ENCODE measurements at places on chromosomes 16 and 17.

DNA sequence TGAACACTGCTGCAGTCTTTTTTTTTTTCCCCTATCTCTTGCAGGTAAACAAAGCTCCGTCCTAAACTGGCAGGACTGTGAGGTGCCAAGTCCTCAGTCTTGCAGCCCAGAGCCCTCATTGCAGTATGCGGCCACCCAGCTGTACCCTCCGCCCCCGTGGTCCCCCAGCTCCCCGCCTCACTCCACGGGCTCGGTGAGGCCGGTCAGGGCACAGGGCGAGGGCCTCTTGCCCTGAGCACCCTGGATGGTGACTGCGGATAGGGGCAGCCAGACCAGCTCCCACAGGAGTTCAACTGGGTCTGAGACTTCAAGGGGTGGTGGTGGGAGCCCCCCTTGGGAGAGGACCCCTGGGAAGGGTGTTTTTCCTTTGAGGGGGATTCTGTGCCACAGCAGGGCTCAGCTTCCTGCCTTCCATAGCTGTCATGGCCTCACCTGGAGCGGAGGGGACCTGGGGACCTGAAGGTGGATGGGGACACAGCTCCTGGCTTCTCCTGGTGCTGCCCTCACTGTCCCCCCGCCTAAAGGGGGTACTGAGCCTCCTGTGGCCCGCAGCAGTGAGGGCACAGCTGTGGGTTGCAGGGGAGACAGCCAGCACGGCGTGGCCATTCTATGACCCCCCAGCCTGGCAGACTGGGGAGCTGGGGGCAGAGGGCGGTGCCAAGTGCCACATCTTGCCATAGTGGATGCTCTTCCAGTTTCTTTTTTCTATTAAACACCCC is 13.8 kb downstream of the IL34 start:
- DNase-seq, result no peak

- no peak for DNase-seq
These were observed 1.7 kb upstream of the SPEM2 start for GRCh38 chr17:7423679-7424078.

GRCh38 chr16:404971-405486 is 3.3 kb downstream of the DECR2 start:
- DNase-seq, result no peak

DNA sequence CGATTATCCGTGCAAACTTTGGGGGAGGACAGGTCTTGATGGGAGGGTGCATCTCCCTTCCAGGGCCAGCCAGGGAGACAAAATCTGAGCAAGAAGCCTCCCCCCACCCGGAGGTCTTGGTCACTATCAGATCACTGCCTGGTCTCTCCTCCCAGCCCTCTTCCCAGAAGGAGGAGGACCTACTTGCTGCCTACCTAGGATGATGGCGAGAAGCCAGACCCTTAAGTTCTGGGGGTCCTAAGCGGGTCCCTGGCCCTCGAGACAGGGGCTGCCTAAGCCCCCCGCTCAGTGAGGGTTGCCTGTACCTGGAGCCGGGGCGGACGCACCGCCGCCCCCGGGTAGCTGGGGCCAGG is 4.6 kb downstream of the TSPOAP1 start:
- DNase-seq, result no peak

DNA sequence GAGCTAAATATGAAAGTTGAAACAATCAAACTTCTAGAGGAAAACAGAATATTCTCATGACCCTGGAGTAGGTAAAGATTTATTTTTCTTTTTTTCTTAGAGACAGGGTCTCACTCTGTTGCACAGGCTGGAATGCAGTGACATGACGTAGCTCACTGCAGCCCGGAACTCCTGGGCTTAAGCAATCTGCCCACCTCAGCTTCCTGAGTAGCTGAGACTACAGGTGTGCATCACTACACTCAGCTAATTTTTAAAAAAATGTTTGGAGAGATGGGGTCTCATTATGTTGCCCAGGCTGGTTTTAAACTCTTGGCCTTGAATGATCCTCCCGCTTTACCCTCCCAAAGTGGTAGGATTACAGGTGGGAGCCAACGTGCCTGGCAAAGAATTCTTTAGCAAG is 15.5 kb downstream of the IKZF3 start:
- DNase-seq, result no peak

- no peak for DNase-seq
These were observed 147.6 kb upstream of the CES5A start for GRCh38 chr16:56022818-56023217.

- no peak for DNase-seq
These were observed 4.3 kb upstream of the TLCD2 start for GRCh38 chr17:1714427-1714979.

DNA sequence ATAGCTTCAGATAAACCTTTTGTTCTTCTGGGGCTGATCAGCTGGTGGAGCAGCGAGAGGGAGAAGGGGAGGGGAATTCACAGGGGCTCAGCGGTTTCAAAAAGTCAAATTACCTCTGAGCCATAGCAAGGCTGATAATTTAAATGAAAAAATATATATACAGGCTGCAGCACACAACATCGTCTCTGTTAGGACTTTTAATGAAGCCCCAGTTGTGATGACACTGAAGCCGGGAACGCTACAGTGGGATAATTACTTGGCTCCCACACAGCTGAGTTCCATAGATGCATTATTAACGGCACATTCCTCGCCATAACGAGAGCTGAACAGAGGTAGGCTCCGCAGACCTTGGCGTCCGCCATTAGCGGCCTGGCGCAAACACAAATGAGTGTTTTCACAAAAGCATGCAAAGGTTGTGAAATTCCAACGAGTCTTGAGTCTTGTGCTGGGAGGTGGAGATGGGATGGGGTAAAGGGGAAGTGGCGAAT is 216.0 kb downstream of the C16orf78 start:
- no peak for DNase-seq

DNA sequence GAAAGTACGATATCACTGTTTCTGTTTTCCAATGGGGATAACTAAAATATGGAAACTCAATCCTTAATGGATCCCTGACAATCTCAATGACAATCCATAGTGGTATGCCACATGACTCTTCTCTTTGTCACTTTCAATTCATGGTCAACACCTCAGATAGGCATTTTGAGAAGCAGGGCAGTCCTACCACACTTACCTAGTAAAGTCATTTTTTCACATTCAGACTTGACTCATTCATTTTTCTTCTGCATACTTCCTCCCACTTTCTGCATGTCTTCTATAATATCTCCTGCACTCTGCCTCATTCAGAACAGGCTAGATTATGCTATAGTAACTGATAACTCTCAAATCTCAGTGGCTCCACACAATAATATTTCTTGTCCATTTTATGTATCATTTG is 117.5 kb downstream of the FTO start:
- no peak for DNase-seq

GRCh38 chr17:49566668-49567071 is 9.0 kb upstream of the NXPH3 start:
- DNase-seq, result no peak

GRCh38 chr17:70144260-70144846 is 25.0 kb upstream of the KCNJ2 start:
- DNase-seq, result no peak

DNA sequence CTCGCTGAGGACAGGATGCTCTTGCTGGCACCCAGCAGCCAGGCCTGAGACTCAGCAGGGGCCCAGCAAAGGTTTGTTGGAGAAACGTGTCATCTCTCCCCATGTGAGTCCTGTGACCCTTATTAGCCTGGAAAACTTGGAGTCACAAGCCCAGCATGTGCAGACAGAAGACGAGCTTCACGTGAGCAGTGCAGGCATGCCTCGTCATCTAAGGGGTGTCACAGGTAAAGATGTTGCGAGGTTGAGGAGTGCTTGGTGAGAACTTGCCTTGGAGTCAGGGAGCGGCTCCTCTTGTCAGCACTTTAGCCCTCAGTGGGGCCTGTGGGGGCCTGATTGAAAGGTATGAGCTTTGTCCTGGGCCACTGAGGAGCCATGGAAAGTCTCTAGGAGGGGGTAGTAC is 2.1 kb upstream of the CTRL start:
- DNase-seq, result no peak

GRCh38 chr16:31002862-31003341 is 7.5 kb downstream of the STX1B start:
- DNase-seq, result no peak

GRCh38 chr17:8455665-8456209 is 20.1 kb downstream of the NDEL1 start:
- DNase-seq, result no peak

DNA sequence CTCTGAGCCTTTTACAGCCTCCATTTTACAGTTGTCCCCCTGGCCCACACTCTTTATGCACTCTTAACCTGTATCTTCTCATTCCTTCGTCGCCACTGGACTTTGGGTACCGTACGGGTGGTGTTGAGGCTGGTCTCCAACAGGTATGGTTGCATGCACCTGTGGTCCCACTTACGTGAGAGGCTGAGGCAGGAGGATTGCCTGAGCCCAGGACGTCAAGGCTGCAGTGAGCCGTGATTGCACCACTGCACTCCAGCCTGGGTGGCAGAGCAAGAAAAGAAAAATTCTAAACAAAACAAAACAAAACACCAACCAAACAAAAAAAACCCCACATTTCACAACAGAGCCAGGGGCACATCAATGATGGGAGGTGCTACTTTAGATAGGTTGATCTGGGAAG is 14.4 kb upstream of the TMEM98 start:
- DNase-seq, result no peak

DNA sequence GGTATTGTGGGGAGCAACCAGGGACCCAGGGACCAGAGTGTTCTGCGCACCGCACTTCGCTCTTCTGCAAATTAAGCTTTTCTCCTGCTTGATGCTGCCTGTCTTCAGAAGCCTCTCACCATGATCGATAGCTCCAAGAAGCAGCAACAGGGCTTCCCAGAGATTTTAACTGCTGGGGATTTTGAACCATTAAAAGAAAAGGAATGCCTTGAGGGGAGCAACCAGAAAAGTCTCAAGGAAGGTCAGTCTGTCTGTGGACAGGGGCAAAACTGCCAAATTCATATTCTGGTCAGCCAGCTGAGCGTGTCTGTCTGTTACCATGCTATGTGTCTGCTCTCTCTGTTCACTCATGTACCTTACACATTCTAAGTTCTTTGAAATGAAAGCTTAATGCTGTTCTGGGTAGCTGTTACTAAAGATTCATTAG is 115.7 kb downstream of the MRTFB start:
- DNase-seq, result no peak

GRCh38 chr17:72336026-72336803 is 215.4 kb downstream of the SOX9 start:
- no peak for DNase-seq
